Activated naive CD4-positive, alpha-beta T cell treated with Interleukin-2 at 50 U/mL for 16 hours (primary cell): ENCODE measurements at places on chromosomes 13 and 19.
A peak's percentile ranks its signal among the peaks of the same experiment; 100 is the strongest.

DNA sequence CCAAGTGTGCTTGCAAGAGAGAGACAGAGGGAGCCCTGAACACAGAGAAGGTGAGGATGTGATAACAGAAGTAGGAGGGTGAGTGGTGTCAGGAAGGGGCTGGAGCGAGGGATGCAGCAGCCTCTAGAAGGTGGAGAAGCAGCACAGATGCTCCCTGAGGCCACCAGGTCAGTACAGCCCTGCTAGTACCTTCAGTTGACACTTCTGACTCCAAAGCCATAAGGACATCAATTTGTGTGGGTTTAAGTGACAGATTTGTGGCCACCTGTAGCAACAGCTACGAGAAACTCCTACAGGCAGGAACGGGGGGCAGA is 6.9 kb downstream of the ERICH4 start:
- DNase-seq: no peak

DNA sequence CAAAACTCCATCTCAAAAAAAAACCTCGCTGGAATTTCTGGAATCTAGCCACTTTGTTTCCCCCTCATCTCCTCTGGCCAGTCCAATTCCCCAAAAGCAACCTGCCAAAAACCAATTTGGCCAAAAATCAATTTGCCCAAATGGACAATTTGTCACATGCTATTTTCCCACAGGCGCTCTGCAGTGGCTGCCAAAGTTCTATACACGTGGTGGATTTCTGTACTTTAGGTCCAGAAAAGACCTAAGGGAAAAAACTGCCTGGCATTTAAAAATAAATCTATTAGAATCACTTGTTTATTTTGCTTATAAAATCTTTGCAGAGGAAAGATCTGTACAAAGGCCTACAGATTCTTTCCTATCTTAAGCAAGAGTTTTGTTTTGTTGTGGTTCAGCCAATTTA is 79.4 kb downstream of the MAP4K1 start:
- DNase-seq: no peak

DNA sequence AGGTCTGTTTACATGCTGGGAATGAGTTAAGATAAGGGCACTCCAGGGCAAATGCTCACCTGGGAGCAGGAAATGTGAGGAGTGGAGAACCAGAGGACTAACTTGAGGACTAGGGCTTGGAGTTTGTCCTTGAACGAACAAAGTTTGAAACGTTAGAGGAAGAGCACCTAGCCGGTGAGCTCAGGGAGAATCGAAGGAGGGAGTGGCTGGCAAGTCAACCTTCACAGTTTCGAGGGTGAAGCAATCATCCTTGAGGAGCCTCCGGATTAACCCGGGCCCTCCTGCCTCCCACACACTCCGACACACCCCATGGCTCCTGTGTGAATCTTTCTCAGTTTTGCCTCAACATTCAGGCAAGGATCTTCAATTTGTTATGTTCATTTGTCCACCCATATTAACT is 58.6 kb downstream of the LMO7 start:
- DNase-seq: no peak

DNA sequence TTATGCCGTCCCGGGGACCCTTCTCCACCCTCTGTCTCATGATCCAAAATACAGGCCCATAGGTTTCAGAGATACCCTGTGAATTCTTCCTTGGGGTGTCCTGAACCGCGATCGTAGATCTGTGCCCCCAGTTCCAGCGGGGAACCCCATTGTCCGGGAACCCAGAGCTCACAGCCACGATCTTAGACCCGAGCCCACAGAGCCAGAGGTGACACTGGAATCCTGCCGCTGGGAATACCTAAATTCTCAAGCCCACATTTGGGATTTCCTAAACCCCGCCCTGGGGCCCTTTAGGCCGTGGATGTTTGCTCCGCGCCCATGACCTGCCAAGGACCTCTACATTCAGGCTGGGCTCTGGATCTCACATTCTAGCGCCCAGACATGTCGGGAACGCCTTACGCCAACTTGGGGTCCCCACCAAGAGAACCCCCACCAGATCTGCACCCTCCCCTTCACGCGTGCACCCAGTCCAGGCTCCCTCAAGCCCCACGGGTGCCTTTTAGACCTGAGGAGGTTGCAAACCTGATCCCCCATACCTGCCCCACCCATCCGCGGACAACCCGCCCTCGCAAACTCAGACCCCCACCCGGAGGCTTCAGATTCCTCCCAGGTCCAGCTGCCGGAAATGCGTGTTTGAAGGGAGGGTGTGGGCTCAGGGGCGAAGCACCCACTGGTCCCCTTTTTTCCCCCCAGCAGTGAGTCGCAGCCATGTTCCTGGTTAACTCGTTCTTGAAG is 605 bp downstream of the CAPNS1 start:
- DNase-seq: peak; percentile 45
